BJ (cell line): ENCODE measurements at places on chromosomes 4 and X.

DNA sequence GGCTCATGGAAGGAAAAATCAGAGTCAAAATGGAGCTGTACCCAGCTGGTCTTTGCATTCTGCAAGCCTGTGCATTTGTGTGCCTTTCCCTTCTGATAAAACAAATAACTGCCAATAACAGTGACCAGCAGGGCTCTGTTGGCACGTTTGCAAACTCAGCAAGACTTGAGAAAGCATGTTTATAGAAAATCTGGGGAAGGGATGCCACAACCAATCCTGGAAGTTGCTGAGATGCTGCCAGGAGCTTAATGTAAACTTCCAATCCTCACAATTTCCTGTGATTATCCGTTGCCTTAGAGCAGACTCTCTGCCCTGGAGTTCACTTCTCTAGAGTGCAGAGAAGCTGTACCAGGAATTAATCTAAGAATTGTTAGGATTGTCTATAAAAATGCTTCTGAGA is 6.9 kb upstream of the ANXA3 start:
- DNase-seq: no peak

- no peak for DNase-seq
Observed at GRCh38 chr4:17664755-17665154, 50.3 kb downstream of the MED28 start.

- no peak for DNase-seq
Observed at GRCh38 chrX:50988649-50989048, 78.1 kb downstream of the BMP15 start.

DNA sequence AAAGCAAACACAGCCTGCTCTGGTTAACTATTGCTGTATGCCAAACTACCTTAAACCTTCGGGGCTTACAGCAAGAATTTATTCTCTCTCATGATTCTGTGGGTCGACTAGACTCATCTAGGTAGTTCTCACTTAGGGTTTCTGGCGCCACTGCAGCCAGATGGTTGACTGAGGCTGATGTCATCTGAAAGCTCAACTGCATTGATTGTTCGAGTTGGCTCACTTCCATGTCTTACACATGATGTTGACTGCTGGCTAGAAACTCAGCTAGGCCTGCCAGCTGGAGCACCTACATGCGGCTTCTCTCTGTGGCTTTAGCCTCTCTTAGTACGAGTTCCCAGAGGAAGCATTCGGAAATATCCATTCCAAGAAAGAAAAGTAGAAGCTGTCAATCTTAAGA is 103.2 kb downstream of the SRPX start:
- no peak for DNase-seq

- DNase-seq: no peak
Observed at GRCh38 chrX:131045726-131046125, 12.4 kb upstream of the ARHGAP36 start.

GRCh38 chrX:114038358-114038757 is 545.5 kb upstream of the HTR2C start:
- DNase-seq: no peak

- no peak for DNase-seq
Observed at GRCh38 chrX:275476-275966, 5.7 kb upstream of the PLCXD1 start.

DNA sequence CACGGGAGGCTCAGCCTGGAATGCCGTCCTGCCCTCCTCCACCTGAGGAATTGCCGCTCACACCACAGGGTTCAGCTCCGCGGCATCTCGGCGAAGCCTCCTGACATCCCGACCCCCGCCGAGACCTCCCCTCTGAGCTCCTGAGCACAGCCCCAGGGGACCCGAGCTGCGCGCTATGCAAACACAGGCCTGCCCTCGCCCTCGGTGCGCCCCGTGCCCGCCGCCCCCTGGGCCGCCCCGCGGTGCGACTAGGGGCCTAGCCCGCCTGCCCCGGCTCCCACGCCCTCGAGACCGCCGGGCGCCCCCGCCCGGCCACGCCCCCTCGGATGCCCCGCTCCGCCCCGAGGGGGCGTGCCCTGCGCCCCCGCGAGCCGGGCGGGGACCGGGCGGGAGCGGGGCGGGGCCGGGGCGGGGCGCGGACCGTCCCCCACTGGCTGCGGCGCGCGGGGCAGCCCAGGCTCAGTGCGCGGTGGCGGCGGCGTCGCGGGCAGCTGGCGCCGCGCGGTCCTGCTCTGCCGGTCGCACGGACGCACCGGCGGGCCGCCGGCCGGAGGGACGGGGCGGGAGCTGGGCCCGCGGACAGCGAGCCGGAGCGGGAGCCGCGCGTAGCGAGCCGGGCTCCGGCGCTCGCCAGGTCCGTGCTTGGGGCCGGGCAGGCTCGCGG is at the start of gene FGFR3:
Gene FGFR3, plus strand, starts transcription at position 462 of the 664 bp plus-strand sequence. CDS start 642 bp downstream, outside the sequence.
- no peak for DNase-seq

DNA sequence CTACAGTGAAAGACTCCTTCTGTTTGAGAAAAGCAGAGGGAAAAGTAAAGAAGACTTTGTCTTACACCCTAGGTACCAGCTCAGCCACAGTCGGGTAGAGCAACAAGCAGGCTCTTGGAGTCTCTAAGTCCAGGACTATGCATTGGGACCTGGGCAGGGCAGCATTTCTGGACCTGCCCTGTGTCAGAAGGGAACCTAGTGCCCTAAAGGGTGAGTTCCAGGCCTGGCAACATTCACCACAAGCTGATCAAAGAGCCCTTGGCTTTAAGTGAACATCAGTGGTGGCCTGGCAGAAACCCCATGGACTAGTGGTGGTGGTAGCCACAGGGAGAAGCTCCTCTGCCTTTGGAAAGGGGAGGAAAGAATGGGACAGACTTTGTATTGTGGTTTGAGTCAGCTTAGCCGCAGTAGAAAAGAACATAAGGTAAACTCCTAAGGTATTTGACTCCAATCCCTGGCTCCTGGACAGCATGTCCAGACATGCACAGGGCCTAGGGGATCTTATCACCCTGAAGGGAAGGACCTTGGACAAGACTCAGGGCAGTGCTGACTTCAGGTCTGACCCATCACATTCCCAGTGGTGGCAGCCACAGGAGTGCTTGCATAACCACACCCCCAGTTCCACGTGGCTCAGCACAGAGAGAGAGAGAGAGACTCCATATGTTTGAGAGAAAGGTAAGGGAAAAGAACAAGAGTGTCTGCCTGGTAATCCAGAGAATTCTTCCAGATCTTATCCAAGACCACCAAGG is 32.6 kb downstream of the CCDC158 start:
- DNase-seq: no peak

GRCh38 chrX:150364347-150365050 is 1.4 kb downstream of the MAMLD1 start:
- no peak for DNase-seq

GRCh38 chrX:17564689-17565409 is 172.4 kb upstream of the SCML1 start:
- DNase-seq: no peak

DNA sequence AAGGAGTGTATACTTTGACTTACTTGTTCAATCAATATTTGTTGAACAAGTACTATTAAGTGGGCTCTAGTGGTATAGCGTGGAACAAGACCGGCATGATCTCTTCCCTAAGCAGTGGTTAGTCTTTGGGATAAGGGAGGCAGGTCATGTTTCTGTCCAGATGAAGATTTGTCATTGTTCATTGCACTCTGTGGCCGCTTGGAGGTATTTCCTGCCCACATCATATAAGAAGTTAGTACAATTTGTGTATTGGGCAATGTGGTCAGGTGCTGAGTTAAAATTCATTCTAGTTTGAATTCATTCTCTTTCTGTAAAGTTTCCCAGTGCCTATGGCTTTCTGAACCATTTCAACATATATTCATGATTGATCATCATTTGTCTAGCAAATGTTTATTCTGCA is 101.1 kb upstream of the SHISA3 start:
- DNase-seq: no peak

DNA sequence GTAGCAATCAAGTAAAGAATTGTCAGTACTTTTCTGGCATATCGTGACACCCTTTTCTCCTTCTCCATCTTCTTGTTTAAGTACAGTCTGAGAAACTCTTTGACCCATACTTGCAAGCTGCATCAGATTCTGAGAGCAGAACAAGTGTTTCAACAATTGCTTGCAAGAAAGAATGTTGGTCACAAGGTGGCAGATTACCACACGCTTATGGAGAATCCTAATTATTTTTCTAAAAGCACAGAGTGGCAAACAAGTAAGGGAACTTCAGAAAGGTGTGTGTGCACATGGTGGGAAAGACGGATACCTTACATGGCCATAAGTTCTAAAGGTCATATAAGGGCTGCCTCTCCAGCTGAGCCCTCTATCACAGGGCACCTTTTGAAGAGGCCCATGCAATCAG is 136.4 kb upstream of the FGF13 start:
- no peak for DNase-seq

DNA sequence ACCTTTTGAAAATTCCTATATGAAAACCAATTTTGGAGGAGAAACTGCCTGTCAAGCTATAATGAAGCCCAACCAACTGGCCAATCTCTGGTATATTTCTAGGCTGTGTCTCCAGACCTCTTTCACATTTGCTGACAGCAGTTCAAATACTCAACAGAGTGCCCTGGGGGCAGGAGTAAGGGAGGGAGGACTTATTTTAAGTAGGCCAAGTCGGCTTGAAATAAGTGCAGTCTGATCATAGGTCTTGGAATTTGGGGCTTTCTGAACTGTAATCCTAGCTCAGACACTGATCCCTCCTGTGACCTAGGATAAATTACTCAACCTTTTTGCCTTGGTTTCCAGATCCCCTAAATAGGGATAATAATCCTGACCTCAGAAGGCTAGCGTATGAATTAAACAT is 59.4 kb upstream of the SLC7A11 start:
- no peak for DNase-seq

- no peak for DNase-seq
Observed at GRCh38 chr4:127832585-127832984, 48.1 kb upstream of the PLK4 start.

DNA sequence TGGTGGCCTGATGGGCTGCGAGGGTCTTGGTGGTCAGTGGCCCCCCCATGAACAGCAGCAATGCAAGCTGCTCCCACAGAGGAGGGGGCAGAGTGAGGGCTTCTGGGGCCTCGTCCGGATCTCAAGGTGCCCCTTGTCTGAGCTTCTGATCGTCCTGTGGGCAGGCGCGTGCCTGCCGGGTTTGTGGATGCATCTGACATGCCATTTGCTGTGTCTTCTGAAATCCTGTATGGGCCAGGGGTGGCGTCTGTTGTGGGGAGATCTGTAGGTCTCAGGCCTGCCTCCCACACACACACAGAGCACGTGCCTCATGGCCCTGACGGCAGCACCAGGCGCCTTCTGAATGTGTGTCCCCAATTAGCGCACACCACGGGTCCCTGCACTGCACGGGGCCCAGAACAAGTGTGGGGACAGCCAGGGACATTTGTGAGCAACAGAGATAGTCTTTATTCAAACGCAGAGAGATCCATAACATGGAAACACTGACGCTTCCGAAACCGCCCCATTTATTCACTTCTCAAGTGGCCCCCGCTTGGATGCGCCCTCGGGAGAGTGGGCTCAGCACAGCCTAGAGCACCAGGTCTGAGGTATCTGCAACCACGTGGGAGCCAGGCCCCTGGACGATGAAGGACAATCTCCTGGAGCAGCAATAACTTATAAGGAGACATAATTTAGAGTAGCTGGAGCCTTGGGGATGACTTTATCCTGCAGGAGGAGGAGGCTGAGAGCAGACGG is 5.7 kb downstream of the SPON2 start:
- no peak for DNase-seq

DNA sequence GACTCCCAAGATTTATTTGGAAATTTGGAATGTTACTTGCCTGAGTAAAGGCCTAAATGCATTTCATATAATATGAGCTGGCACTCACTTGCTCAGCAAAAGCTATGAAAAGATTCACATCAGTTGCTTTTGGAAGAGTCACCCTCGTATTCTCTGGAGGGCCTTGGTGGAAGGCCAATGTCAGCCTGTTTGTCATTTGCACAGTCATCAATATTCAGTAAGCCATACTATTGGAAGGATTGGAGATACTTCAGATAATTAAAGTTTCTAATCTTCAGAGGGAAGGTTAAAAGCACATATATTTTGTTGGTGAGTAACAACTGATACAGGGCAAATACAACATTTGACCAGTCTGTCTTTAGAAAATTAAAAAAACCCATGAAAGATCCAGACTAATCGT is 36.6 kb downstream of the VCX3A start:
- DNase-seq: no peak

GRCh38 chrX:110944311-110944750 is 148.7 kb upstream of the CHRDL1 start:
- no peak for DNase-seq

GRCh38 chr4:174282836-174283506 is 496 bp downstream of the FBXO8 start:
- peak; percentile 77 for DNase-seq

DNA sequence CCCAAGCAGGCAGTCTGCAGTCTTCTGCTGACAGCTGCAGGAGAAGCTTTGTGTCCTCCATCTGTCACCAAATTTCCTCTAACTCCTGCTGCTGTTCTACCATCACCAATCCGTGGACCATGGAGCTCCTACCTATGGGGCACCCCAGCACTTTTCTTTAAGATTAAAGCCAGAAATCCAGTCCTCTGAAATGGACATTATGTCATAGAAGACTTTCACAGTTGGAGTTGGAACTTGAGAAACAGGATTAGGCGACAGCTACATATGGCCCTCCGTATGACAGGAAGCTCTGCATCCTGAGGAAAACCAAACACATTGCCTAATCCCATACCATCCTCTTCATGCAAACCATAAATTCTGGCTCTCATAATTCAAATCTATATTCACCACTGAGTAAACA is 470.6 kb upstream of the GALNTL6 start:
- DNase-seq: no peak

DNA sequence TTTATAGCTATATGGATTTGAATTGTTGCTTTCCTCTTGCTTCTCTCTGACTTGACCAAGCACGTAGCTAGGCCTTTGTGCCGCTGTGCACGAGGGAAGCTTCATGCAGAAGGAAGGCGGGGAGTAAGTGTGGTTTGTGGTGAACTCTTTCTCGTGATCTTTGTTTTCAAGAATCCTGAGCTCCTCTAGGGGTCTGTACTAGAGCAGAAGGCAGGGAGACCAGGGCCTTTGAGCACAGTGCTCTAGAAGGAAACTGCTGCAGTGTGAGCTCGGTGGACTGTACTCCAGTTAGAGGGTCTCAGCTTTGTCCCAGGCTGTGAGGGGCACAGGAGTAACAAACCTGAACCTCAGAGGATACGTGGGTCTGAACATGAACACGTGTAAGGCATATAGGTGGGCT is 49.0 kb downstream of the AGA start:
- DNase-seq: no peak

DNA sequence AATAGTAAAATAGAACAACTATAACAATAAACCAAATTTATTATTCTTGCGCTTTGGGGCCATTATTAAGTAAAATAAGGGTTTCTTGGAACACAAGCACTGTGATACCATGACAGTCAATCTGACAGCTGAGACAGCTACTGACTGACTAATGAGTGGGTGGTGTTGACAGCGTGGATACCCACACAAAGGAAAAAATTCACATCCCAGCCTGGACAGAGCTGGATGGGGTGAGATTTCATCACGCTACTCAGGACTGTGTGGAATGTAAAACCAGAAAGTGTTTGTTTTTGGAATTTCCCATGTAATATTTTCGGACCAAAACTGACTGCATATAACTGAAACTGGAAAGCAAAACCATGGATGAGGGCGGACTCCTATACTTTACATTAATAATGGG is 48.8 kb downstream of the IGFBP7 start:
- DNase-seq: no peak
